Large intestine (tissue), 12 donors: ENCODE measurements at places on chromosomes 5 and 9. TPM values are rescaled to one million over a fixed set of nuclear protein-coding genes. Genes with fewer than 3 reads are reported as not detected.

DNA sequence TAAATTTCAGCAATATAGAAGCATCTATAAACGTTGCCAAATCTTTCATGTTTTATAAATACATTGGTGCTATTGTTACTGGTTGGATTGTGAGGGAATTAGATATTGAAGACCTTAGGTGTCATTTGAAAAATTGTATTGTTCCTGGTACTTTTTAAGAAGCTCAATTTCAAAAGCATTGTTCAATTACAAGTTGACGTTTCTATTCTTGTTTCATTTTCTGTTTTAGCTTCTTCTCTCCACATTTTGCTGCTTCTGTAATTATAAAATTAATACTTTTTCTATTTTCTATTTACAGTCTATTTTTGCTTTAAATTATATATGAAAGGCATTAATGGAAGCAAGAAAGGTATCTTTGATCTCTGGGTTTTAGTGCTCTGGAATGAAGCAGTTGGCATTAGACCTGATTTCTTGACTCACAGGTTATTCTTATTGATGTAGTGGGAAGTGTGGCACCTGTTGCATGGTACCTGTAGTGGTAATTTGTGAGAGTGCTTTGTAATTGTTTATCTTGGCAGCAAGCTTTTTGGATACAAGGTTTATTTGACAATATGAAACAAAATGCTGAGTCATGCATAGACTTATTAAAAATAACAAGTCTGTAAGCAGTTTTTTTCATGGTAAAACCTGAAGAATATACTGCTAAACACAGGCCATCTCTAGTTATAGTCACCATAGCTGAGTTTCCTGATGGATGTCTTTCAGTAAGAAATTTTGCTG lies 13.2 kb downstream of the MACIR start:
- H3K27me3 ChIP-seq: no peaks in the 10 kb centered on the region
- DNase-seq: no peak
- peaks cover 22% of the 10 kb centered on the region for H3K36me3 ChIP-seq
- H3K27ac ChIP-seq: no peak overlapping the region
- H3K4me3 ChIP-seq: no peak overlapping the region
- H3K4me1 ChIP-seq: no peaks in the 10 kb centered on the region

DNA sequence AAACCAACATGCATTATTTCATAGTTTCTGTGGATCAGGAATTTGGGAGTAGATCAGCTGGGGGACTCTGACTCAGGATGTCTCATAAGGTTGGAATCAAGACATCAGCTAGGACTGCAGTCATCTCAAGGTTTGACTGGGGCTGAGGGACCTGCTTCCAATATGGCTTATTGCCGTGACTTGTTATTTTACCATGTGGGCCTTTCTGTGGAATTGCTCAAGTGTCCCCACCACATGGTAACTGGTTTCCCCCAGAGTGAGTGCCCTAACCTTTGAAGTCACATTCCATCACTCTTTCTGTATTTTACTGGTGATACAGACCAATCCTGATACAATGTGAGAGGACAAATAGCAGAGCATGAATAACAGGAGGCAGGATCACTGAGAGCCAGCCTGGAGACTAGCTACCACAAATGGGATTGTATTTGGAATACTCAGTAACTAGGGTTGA lies 70.2 kb upstream of the ELL2 start:
- H3K36me3 ChIP-seq: no peaks in the 10 kb centered on the region
- no peaks in the 10 kb centered on the region for H3K4me1 ChIP-seq
- no peaks in the 10 kb centered on the region for H3K27me3 ChIP-seq
- H3K4me3 ChIP-seq: no peak overlapping the region
- DNase-seq: no peak

DNA sequence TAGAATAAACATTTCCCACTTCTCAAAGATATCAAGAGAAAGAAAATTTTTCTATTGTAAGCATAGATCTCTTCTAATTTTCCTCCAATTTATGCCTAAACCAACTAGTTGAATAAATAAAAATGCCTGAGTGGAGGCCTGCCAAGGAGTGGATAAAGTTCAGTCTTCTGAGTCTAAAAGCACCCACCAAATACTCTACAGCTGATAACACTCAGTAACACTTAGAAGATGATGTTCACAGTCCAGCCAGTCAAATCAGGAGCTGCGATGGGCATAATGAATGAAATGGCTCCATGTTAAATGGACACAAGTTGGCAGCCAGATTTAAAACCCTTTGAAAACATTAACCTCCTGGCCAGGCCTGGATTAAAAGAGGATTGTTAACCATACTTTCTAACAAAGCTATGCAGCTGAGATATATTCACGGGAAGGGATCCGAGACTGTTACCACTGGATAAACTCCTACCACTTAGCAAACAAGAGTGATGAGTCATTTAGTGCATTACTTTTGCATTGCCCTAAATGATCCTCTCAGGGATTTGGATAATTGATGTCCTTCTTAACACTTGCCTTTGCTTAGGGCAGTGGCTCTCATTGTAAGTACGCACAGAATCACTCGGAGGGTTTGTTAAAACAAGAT lies 63.7 kb upstream of the CCDC112 start:
- H3K27ac ChIP-seq: no peak overlapping the region
- no peaks in the 10 kb centered on the region for H3K27me3 ChIP-seq
- no peak for DNase-seq
- no peaks in the 10 kb centered on the region for H3K4me1 ChIP-seq
- H3K36me3 ChIP-seq: no peaks in the 10 kb centered on the region

DDX46 gene
- 57.8 TPM for polyA plus RNA-seq

DNA sequence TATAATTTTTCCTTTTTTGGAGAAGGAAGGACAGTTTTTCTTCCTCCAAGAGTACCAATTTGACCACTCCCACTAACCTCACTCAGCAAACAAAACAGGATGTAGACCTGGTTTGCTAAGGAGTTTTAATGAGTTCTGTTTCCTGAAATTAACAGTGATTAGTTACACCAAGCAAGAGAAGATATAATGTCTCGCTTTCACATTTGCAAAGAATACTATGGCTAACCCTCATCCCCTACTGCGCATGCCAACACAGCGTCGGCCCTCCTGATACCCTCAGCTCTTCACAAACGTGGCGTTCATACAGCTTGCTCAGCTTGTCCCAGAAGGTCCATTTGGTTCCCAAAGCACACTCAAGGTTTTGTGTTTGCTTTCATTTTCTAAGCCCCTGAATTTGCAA lies 41.9 kb upstream of the IPPK start:
- H3K4me1 ChIP-seq: no peaks in the 10 kb centered on the region
- no peak overlapping the region for H3K27ac ChIP-seq
